CD4-positive, alpha-beta T cell treated with Interleukin-4 for 4 hours (primary cell): ENCODE measurements at places on chromosomes 4 and X.

DNA sequence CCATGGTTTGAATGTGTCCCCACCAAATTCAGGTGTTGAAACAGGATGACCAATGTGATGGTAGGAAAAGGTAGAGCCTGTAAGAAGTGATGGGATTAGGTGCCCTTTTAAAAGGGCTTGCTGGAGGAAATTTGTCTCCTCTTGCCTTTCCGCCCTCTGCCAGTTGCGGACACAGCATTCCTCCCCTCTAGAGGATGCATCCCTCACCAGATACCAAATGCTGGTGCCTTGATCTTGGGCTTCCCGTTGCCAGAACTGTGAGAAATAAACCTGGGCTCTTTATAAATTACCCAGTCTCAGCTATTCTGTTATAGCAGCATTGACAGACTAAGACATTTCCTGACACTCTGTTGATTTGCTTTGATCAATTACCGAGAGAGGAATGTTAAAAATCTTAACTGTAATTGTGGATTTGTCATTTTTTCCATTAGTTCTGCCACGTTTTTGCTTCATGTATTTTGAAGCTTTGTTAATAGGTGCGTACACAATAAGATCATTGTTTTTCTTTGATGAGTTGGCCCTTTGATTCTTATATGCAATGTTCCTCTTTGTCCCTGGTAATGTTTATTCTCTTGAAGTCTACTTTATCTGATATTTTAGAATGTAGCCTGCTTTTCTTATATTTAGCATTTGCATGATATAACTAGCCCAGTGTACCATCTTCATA, 13.3 kb downstream of the NFKB1 start:
- DNase-seq, result no peak

GRCh38 chr4:175988511-175988910, 77.1 kb upstream of the WDR17 start:
- no peak for DNase-seq

- no peak for DNase-seq
Measured at GRCh38 chr4:48904101-48904500, 2.5 kb downstream of the OCIAD2 start.

- no peak for DNase-seq
Measured at GRCh38 chr4:183130328-183131155, 31.5 kb downstream of the WWC2 start.
